ENCODE measurements at places on chromosomes 7 and 10.
A peak's percentile ranks its signal among the peaks of the same experiment; 100 is the strongest.

- no peak for DNase-seq
These were observed 336.3 kb downstream of the GRID1 start for GRCh38 chr10:86030312-86030711.

DNA sequence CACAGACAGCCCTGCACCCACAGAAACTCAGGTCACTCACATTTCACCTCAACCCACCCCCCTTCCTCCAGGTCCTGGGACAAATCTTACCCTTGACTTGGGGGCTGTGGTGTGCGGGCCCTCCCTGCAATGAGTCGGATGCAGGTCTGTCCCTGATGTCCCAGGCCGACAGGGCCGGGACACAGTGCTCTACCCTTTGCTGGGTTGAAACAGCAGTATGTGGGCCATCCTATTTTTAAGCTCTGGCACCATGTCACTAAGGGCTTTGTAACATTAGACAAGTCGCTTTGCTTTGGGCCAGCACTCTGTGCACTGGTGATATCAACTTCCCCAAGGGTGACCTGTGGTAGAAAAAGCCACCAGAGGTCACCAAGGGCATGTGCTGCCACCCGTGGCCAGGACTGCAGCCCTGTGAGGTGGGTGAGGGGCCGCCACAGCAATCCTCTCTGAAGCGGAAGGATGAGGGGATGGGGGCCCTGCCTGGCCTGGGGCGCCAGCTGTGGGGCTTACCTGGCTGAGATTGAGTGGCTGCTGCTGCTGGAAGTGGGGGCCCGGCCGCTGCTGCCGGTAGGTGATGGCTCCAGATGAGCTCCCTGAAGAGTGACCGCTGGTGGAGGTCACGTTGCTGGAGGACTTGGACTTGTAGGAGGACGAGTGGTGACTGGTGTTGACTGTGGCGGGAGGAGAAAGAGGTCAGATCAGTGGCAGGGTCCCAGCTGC is 51.3 kb downstream of the CLEC2L start:
- no peak for DNase-seq

GRCh38 chr7:40243076-40243475 is 108.3 kb downstream of the SUGCT start:
- no peak for DNase-seq

DNA sequence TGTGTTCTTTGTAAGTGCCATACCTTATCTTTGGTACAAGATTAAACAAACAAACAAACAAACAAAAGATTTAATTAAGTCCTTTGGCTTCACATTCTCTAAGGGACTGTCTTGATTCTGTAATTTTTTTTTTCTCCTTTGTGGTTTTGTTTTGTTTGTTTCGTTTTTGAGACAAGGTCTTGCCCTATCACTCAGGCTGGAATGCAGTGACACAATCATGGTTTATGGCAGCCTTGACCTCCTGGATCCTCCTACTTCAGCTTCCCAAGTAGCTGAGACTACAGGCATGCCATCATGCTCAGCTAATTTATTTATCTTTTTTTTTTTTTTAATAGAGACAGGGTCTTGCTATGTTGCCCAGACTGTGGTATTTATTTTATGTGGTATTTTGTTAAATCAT is 165.8 kb downstream of the LRRC4 start:
- DNase-seq = no peak

- DNase-seq = no peak
These were observed 1.5 kb downstream of the ANKRD61 start for GRCh38 chr7:6032641-6033040.

- DNase-seq = no peak
These were observed 73.3 kb downstream of the KIAA1549 start for GRCh38 chr7:138907850-138908249.

GRCh38 chr7:106598663-106599342 is 62.2 kb downstream of the CCDC71L start:
- peak; percentile 2 for DNase-seq

GRCh38 chr10:6128591-6129251 is 39.9 kb downstream of the RBM17 start:
- DNase-seq = peak; percentile 70

DNA sequence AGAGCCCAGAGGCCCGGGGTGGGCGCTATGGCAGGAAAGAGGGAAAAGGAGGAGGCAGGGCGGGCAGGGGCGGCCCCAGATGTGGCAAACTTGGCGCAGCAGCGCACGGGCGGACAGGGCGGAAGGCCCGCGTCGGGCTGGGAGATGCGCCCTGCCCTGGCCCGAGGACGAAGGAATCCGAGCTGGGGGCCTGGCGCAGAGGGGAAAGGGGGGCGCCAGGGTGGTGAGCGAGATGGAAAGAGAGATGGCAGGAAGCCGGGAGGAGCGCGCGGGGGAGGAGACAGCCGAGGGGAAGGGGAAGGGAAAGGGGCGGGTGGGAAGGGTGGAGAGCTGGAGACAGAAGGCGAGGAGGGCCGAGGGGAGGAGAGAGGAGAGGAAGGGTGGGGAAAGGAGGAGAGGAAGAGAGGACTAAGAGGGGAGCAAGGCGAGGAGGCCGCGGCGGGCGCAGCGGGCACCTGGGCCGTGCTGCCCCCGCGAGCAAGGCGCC is at the start of gene MARVELD1:
TSS of gene MARVELD1 (plus strand) at position 392 of the 487 bp plus-strand sequence. CDS start 147 bp downstream, outside the sequence.
- no peak for DNase-seq

- DNase-seq = no peak
These were observed 188.6 kb upstream of the LYZL2 start for GRCh38 chr10:30818010-30818660.

DNA sequence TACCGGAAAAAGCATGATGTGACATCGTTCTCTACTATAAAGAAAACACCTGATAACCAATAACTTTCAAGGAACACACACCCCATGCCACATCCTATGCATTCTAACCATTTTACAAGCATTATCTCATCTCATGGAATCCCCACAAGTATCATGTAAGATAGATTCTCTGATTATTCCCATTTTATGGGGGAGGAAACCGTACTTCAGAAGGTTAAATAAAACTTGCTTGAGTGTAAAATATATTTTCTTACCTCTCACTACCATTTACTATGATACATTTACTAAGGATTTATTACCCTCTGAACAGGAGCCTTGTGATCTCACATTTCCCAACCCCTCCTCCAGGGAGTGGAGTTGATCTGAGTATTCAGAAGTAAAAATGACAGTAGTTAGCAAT is 522.7 kb downstream of the CNTNAP2 start:
- DNase-seq = no peak

DNA sequence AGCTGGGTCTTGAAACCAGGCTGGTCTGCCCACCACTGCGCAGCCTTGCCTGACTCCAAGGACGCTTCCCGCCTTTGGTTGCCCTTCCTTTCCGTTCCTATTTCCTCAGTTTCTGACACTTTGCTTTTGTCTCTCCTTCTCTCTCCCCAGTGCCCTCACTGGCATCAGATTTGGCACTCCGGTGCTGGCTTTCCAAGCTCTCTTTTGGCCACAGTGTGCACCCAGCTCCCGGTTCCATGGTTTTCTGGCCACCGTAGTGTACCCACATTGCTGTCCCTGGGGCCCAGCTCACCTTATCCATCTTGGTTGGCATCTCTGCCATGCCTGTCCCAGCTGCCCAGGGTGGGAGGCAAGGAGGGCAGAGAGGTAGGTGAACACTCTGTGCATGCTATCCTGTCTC is 142.2 kb downstream of the PLXNA4 start:
- DNase-seq = no peak

- no peak for DNase-seq
These were observed 102.9 kb downstream of the AOAH start for GRCh38 chr7:36621396-36621795.

- DNase-seq = no peak
These were observed 111.0 kb downstream of the TCF7L2 start for GRCh38 chr10:113061054-113061430.

DNA sequence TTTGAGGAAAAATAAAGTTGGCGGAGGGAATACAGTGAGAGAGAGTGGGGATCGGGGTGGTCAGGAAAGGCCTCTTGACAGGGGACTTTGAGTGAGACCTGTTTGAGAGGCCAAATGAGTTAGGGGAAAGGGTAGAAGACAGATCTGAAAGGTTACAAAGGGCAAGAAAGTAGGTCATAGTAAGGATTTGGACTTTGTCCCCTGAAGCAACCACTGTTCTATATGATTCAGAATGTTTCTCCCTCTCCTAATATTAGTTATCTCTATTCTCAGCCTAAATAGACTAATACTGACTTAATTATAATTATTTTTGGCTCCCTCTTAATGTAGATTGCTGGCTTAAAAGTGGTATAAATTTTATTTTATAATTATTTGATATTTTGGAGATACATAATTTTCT is 88.0 kb downstream of the CTNNA3 start:
- no peak for DNase-seq

DNA sequence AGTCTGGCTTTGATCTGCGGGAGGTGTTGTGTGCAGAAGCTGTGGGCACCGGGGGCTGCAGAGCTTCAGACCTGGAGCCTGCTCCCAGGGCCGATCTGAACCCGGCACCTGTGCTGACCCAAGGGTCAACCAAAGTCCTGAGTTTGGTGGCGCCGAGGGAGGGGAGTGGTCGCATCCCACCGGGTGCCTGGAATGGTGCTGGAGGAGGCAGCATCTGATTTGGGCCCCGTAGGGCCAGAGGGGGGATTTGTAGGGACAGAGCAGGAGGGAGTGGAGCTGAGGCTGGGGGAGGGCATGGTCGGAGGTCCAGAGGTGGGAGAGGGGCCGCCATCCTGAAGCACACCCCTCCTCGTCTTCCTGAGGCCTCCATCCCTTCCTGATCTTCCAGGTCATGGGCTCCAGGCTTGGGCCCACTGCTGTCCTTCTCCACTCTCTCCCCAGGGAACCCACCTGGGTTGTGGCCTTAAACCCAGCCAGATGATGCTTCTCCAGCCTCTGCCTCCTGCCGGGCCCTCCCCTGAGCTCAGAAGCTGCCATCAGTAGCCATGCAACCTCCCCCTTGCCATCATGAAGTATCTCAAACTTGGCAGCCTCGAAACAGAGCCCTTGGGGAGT is 112.9 kb downstream of the LHPP start:
- no peak for DNase-seq

Measured in anterior cingulate cortex (tissue), 58 donors.